ENCODE measurements at places on chromosomes 16 and 17.

- no peak for DNase-seq
Observed at GRCh38 chr17:37842401-37842800, 81.8 kb upstream of the TBC1D3K start.

DNA sequence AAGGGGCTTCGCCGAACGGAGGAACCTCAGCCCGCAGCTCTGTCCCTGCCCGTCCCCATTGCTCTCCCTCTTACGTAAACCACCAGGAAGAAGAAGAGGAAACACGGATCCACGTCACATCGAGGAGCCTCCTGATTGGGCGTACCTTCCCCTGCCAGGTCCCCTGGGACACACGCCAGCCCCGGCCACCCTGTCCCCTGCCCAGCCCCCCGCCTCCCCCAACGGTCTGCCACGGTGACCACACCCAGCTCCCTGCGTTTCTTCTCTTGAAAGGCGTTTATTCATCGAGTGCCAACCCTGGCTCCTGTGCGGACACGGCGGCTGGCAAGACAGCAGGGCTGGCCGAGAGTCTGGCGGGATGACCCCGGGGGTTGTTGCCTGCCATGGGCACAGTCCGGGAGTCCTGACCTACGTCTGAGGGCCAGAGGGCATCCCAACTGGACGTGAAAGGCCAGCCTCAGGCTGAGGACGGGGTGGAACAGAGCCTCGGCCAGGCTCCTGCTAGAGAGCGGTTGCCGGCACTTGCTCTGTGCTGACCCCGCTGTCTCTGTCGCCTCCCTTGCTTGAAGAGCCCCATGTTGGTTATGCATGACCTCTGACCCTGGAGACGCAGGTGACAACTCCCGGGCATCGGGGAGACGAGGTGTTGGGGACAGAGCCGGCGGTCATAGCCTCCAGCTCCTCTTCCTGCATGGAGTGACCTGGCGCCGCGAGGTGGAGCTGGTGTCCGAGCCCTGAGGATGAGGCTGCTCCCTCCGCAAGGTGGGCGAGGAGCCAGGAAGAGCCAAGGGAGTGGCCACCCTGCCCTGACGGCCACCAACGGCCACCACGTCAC lies 40.5 kb upstream of the ACSF3 start:
- DNase-seq = peak; percentile 64

- DNase-seq = no peak
Observed at GRCh38 chr16:24846548-24847357, 990 bp downstream of the SLC5A11 start.

DNA sequence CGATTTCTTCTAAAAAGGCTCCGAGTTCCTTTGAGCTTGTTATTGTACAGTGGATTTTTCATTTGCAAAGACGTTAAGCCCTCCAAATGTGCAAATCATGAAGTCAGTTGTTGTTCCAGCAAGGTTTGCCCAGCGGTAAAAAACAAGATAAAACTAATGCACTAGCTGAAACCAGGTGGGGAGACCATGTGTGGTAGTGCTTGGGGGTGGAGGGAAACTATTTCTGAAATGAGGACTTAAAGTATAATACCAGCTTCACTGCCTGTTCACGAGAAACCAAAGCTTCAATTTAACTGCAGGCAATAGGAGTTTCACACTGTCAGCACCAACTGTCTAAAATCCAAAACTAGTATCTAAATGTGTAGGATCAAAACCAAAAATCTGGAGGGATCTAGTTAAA lies 22.3 kb downstream of the SMARCE1 start:
- no peak for DNase-seq

DNA sequence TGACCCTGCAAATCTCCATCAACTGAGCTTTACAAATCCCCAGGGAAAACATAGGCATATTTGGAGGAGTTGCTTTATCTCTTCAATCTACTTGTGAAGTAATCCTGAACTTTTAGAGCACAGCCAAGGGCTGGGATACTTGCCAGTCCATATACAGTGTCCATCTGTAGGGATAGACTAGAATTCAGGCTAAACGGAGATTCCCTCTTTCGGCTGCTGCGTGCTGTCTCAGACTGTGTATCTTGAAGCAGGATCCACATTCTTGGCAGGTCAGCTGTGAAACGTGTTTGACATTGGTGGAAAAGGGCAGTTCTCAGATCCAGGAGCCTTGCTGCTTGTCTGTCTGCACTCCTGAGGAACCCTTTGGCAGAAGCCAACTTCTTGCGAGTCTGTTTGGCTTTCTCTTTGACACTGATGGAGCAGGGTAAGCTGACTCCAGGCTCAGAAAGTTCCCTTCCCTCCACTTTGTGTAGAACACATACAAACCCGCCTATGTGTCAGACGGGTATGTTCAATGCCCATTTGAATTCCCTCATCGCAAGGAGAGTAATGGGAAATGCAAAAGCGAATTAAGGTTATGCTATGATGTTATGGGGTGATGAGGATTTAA lies 221.8 kb downstream of the MAP2K4 start:
- DNase-seq = no peak

- no peak for DNase-seq
Observed at GRCh38 chr17:76519048-76519966, 18.1 kb upstream of the RHBDF2 start.

GRCh38 chr17:62687997-62688396 lies 60.5 kb downstream of the MRC2 start:
- no peak for DNase-seq

- no peak for DNase-seq
Observed at GRCh38 chr17:75517297-75517865, 1.1 kb downstream of the TSEN54 start.

- DNase-seq = no peak
Observed at GRCh38 chr17:5718726-5719125, 134.4 kb upstream of the NLRP1 start.
